HepG2 (cell line): ENCODE measurements at places on chromosomes 4 and X. TPM values are rescaled to one million over a fixed set of nuclear protein-coding genes. Genes with fewer than 3 reads are reported as not detected.

BDH2 gene
- total RNA-seq = 46.2 and 61.0 TPM in 2 replicates

MFSD8 gene
- 12.3 and 25.5 TPM in 2 replicates for total RNA-seq

TRIM2 gene
- total RNA-seq = 4.2 and 7.0 TPM in 2 replicates

ANXA3 gene
- total RNA-seq = 6.5 and 8.2 TPM in 2 replicates

C4orf54 gene
- total RNA-seq = not detected in 2 replicates
